ENCODE measurements at places on chromosomes 6 and 20. TPM values are rescaled to one million over a fixed set of nuclear protein-coding genes. Genes with fewer than 3 reads are reported as not detected.

Gene OR2H1
- total RNA-seq: not detected

Gene THBD
- 49.6 TPM for total RNA-seq

Gene CYP39A1
- 1.1 TPM for total RNA-seq

Gene RPP21
- total RNA-seq: 22.8 TPM

Gene DST
- 190 TPM for total RNA-seq

Gene TSHZ2
- total RNA-seq: 60.5 TPM

Gene RGS19
- total RNA-seq: 29.0 TPM

DNA sequence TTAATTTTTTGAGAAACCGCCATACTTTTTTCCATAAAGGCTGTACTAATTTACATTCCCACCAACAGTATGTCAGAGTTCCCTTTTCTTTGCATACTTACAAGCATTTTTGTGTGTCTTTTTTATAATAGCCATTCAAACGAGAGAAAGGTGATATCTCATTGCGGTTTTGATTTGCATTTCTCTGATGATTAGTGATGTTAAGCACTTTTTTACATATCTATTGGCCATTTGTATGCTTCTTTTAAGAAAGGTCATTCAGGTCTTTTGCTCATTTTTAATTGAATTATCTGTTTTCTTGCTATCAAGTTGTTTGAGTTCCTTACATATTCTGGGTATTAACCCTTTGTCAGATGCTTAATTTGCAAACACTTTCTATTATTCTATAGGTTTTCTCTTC lies 176.1 kb upstream of the UFL1 start:
- DNase-seq: no peak

DNA sequence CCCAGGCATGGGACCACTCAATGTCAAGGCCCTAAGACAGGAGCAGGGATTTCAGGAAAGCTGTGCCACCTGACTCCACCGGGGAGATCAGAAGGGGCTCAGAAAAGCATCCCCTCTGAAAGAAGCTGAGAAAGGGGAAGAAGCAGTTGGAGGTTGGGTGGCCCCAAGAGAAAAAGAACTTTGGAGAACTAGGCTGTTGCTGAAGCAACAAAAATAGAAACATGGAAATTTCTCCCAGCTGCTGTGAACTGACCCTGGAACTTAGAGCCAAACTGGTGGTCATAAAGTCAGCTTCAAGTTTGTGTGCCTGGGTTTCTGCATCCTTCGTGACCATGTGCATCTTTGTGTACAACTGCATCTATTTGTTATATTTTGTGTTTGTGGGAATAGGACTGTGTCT lies 534.5 kb downstream of the MAFB start:
- DNase-seq: no peak

DNA sequence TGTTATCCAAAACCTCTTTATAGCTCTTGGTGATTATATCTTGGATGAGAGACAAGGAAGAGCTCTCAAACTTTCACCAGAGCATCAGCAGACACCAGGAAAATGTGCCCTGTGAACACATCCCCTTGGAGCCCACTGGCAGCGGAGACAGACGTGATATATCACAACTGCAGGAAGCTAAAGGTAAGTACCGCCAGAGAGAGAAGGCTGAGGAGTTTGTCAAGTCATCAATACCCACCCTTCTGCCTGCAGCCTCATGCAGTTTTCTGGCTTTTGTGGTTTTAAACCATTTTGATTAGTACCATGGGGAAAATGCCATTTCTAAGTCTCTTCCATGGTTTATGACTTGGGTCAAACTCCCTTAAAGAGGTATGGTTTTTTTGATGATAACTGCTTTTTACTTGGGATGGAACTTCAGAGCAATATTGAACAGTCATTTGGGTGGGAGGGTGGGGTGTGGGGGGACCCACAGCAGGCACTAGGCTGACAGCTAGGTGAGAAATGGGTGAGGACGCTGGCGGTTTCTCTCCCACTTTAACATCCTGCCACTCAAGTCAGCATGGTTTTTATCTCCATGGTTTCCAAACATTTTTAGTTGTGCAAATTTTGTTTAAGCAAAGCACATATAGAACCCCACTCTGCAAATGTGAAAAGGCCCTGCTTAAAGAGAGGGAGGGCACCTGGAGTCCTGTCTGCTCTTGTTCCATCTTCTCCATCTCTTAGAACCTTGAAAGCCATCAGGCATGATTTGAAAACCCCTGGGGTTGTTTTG lies 108.4 kb downstream of the SCML4 start:
- no peak for DNase-seq

DNA sequence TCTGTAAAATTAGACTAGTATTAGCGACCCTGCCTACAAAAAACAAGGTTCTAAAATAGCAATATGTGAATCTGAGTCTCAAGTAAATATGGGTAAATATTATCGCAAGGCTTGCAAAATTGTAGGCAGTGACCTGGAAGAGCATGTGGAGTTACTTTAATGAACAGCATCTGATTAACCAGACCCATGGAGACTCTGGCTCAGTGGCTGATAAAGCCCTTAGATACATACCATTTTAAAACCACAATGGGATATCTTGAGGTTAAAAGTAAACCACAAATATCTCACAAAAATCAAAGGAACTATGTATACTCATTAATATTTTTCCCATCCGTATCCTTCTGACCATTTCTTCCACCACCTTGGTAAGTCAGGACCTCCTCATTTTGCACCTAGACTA lies 187.0 kb downstream of the MTFR2 start:
- no peak for DNase-seq

- no peak for DNase-seq
These were observed at the start of gene PTCHD4 for GRCh38 chr6:48111143-48111506. Gene PTCHD4 (minus strand): TSS chr6:48111197. CDS start chr6:48068957, 42,240 bp downstream.

DNA sequence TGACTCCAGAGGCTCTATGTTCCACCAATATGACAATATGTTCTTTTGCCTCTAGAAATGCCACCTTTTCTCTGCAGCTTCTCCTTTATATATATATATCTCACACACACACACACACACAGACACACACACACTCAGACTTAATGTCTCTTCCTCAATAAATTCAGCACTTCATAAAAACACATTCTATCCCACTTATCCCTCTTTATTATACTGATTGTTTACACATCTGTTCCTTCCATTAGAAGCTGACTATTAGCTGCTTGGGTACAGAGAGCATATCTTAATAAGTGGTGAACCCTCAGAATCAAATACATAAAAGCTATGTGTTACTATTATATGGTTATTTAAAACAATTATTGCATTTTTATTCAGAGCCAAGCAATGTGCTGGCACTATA lies 23.3 kb downstream of the NRSN1 start:
- no peak for DNase-seq

- DNase-seq: no peak
These were observed 3.6 kb upstream of the SLC52A3 start for GRCh38 chr20:771741-772464.

DNA sequence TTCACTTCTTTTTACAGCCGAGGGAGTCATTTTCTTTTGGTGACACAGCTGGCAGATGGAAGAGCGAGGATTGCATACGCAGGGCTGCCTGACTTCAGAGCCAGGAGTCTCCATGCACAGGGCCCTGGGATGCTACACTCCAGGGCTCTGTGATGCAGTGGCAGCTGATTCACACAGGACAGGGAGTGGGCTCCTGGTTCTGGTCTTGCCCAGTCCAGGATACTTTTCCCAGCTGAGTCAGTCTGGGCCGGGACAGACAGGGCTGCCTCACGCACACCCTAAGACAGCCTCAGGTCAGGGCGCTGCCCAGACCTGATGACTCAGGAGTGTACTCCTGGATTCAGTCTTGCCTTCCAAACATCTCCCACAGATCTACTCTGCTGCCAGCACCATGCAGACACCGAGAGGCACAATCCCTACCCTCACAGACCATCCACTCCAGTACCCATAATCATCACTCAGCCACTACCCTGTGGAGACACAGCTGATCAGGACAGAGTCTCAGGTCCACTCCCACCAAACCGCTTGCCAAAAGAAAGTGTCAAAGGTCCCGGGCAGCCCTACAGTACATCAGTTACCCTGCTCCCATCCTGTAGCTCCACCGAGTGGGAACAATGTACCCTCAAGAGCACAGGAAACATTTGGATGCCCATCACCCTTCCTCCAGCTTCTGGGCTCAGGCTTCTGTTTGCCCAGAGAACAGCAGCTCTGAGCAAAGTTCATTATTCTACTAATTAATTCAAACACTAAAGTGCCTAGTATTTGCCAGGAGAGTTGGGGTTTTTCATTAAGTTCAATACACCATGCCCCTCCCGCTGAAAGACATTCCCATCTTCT lies 11.5 kb downstream of the SDC4 start:
- no peak for DNase-seq

DNA sequence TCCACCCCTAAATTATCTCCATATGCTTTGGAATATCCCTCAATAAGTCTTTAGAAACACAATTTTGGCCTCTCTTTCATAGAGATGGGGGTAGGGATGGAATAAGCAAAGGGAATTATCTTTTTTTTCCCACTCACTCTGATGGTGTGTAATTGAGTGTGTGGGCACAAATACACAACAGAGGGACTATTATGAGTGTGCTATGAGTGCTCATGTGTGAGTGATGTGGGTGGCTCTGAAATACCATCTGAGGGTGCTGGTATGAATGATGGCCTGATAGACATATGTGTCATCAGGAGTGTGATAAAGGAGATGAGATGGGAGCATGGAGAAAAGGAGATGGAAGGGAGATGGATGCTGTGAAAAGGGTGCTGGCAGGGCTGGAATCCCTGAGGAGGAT lies 35.6 kb downstream of the GSS start:
- no peak for DNase-seq

GRCh38 chr20:3541887-3542721 lies 71.3 kb downstream of the ATRN start:
- DNase-seq: no peak

DNA sequence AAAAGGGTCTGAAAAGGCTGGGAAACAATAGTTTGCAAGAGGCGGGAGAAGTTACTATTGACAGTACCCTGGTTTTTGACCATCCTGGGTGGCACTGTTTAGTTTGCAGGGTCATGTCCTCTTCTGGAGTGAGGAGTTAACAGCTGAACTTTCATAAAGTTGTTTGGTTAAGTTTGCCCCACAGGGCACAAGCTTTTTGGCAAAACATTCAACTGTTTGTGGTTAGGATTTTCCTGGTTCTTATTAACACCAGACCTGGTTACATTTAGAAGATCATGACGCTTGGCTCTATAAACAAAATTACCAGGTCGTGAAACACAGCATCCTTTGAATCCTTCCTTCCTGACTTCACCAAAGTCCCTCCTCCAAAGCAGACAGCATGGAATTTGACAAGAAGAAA lies 106.1 kb downstream of the RIN2 start:
- DNase-seq: no peak

- DNase-seq: no peak
These were observed 51.1 kb downstream of the GTF2H5 start for GRCh38 chr6:158219228-158219627.

DNA sequence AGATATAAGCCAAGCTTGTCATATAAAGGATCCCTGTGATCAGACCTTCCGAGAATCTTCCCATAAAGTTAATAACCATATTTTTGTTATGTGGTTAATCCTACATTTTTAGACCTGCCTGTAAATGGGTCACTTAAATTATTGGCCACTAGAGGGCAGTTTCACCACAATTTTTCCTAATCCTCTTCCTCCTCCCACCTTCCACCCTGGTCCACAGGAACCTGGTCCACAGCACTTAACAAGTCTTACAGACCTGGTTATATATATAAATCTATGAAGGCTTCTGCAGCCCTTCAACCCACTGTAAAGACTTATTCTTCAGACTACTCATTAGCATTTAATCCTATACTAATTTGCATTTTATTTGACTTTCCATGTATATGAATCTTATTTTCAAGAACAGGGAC lies 28.3 kb downstream of the MRS2 start:
- DNase-seq: no peak

DNA sequence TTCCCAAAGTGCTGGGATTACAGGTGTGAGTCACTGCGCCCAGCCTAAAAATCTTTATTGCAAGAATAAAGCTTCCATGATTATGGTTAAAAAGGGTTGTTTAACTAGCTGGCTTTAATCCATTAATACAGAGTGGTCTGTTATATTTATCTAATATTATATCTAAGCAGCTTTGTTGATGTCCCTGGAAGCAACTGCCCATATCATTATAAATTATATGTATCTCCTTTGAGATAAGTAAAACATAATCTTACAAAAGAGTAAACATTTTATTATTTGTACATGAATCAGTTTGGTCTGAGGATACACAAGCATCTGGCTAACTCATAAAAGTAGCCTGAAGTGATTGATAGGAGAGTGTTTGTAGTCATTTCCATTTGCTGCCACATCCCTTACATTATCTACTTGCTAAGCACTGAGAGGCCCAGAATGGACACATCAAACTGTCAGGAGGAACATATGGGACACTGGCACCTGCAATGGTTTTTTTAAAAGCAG lies 46.9 kb downstream of the TRAF3IP2 start:
- no peak for DNase-seq

GRCh38 chr20:47230811-47231256 lies 125.7 kb downstream of the ZMYND8 start:
- DNase-seq: no peak

DNA sequence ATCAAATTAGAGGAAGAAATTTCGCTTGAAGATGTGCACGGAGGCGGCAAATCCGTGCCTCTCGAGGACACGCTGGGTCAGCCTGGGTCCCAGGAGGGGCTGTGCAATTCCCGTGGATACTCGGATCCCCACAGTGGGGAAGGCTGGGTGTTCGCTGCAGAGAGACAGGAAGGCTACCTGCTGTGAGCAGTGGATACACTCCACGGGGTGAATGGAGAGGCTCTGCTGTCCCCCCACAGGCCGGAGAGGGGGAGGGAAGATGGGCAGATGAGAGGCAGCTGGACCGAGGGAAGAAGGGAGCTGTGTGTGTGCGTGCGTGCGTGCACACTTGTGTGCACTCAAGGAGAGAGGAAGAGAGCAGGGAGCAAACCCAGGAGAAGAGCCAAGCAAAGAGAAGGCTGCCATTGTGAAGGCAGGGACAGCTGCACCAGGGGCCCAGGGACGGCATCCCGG lies 57.3 kb downstream of the SULF2 start:
- DNase-seq: no peak

DNA sequence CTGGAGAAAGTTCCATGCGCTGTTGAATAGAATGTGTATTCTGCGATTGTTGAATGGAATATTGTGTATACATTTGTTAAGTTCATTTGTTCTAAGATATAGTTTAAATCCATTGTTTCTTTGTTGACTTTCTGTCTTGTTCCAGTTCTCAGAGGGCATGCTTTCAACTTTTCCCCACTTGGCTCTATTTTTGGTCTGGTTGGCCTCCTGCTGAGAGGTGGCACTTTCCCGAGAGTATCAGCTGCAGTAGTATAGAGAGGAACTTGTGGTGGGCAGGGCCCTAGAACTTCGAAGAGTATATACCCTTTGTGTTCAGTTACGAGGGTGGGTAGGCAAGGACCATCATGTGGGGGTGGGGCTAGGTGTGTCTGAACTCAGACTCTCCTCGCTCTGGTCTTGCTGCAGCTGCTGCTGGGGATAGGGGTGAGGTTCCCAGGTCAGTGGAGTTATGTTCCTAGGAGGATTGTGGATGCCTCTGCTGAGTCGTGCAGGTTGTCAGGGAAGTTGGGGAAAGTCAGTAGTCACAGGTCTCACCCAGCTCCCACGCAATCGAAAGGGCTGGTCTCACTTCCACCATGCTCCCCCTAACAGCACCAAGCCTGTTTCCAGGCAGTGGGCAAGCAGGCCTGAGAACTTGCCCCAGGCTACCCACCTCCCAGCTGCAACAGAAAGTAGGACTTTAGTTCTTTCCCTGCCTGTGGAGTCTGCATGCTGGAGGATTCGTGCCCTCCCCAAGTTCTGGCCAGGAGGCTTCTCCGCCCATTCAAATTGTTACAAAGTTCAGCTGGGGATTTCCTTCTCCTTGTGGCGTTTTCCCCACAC lies 118.9 kb upstream of the SSTR4 start:
- DNase-seq: no peak

Measured in mesenteric fat pad (tissue), 1 donor.